Stimulated activated CD4-positive, alpha-beta T cell treated with anti-CD3 and anti-CD28 coated beads, Interleukin-4, amount 100 ng/mL, for 4 hours (primary cell): ENCODE measurements at places on chromosomes 13 and 19.
A peak's percentile ranks its signal among the peaks of the same experiment; 100 is the strongest.

DNA sequence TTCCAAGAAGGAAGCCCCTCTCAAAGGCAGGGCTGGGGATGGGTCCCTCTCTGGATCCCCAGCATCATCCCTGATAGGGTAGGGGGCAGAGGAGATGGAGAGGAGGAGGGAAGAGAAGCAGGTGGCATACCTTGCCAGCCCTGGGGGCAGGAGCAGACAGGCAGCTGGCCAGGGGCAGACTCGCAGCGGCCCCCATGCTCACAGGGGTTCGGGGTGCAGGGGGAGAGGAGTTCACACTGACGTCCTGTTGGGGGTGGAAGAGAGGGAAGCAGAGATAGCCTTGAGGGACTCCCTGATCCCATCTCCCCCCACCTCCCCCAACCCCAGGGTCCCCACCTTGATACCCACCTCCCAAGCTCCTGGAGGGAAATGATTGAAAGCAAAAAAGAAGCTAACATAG, 16.0 kb downstream of the NOTCH3 start:
- DNase-seq = no peak

- DNase-seq = no peak
Measured at GRCh38 chr19:35533201-35533821, at the start of gene GAPDHS. TSS of gene GAPDHS (plus strand) at chr19:35533456. CDS start at chr19:35533528, 72 bp downstream.

- DNase-seq = no peak
Measured at GRCh38 chr13:44752164-44752563, 176.0 kb upstream of the TSC22D1 start.

GRCh38 chr19:19145281-19145680, 7.0 kb upstream of the TMEM161A start:
- DNase-seq = no peak

DNA sequence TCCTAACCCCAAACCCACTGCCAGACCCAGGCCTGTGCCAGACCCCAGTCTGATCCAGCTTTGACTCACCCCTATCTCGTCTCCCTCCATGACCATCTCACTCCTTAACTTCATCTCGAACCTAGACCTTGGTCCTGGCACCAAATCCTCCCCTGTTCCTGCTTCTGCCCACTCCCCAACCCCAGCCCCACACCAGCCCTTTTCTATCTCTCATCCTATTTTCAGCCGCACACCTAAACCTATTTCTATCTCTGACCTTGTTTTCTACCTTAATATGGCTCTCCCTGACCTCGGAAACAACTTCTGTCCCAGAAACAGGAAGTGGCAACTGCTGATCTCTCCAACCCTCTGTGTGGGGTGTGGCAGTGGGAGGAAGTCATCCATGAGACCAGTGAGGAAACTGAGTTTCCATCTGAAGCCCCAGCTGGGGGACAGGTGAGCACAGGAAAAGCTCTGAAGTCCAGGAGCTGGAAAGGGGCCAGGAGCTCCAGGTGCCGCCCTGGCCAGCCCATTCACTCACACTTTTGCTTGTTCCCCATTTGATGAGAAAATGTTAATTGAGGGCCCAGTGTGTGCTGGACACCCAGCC, 13.7 kb downstream of the PTH2 start:
- no peak for DNase-seq

DNA sequence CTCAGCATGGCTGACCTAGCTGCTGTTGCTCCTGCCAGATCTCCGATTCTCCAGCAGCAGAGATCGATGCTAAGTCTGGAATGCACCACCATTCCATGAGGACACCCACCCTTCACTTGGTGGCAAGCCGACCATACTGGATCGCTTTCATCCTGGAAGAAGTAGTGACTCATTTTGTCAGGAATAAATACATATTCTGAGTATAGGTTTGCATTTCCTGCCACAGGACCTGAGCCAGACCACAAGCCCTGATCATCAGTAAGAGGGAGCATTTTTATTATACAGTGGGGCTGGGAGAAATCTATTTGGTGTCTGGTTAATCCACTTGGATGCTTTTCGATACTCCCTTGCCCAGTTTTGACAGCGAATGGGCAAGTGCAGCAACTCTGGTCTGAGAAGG, 10.9 kb upstream of the KCTD15 start:
- no peak for DNase-seq

GRCh38 chr19:7680606-7681339, at the start of gene TRAPPC5:
TSS of gene TRAPPC5 (plus strand) at chr19:7680833. CDS start at chr19:7682254, 1,421 bp downstream.
- peak; percentile 89 for DNase-seq

DNA sequence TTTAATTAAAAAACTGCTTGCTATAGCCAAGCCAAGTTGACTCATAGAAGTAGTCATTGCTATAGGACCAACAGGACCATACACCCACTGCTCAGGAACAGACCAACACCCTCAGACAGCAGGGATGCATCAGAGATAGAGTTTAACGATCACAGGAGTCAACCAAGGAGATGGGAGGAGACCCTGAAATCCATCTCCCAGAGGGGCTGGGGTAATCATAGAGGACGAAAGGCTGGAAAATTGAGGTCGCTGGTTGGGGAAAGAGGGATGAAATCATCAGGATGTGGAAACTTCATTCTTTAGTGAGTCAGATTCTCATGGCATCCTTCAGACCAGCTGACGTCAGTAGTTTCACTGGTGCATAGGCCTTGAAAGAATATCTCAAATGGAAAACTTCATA, 160.4 kb upstream of the GPC6 start:
- no peak for DNase-seq

- peak; percentile 71 for DNase-seq
Measured at GRCh38 chr19:13588957-13589833, 82.9 kb upstream of the CACNA1A start.

GRCh38 chr13:98157188-98157587, 14.3 kb downstream of the FARP1 start:
- no peak for DNase-seq

GRCh38 chr19:4851551-4852290, 15.7 kb downstream of the PLIN3 start:
- DNase-seq = peak; percentile 77

GRCh38 chr13:46289260-46289955, 77.7 kb downstream of the LRRC63 start:
- DNase-seq = no peak

- no peak for DNase-seq
Measured at GRCh38 chr19:39428283-39429112, 7.3 kb downstream of the RPS16 start.

- DNase-seq = peak; percentile 80
Measured at GRCh38 chr13:32427852-32428580, at the start of gene N4BP2L1. TSS of gene N4BP2L1 (minus strand) at chr13:32428130. CDS start at chr13:32428082, 48 bp downstream.

DNA sequence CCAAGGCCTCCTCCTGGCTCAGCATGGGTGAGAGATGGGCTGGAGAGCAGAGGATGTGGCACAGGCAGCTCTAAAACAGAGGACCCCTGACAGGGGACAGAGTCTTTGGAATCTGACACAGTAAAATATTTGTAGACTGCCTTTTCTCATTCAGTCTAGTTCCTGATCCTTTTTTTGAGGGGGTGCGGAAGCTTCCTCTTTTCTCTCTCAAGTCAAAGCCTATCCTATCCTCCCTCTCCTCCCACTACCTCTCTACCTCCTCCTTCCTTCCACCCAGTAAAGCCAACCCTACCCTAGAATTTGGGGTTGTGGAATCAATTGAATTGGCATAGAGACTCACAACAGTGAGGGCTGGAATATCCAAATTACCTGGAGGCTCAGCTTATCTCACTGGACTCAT, 82.0 kb downstream of the TEX26 start:
- DNase-seq = no peak

DNA sequence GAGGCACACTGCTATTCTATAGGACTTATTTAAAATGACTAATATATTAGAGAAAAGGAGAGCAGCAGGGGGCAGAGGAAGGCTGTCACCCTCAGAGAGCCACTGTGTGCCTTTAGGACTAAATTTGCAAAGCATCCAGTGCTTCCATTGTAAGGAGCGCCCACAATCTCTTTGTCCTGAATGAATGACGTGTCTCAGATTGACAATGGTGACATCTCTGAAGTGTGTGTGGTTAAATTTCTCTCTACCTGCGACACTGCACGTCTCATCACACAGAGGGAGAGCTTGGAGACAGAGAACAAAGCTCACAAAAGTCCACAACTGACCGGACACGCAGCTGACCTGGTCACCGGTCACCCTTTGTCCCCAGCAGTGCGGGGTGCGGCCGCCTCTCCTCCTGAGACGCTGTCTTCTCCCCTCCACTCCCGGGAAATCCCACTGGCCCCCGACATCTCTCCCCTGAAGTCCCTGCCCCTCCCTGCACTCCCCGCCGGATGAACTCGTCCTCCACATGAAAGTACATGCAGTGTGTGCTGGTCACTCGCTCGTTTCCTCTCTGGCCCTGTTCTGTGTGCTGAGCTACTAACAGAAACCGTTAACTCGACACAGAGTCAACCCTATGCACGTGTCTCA, 107.2 kb downstream of the RAB20 start:
- no peak for DNase-seq
